ENCODE measurements at places on chromosomes 5 and 9.

- DNase-seq: no peak
Observed at GRCh38 chr9:70485273-70485858, 70.9 kb upstream of the KLF9 start.

GRCh38 chr5:172453206-172453985 lies 929 bp downstream of the SH3PXD2B start:
- no peak for DNase-seq

- no peak for DNase-seq
Observed at GRCh38 chr9:69471433-69471832, 146.4 kb downstream of the ENTREP1 start.

DNA sequence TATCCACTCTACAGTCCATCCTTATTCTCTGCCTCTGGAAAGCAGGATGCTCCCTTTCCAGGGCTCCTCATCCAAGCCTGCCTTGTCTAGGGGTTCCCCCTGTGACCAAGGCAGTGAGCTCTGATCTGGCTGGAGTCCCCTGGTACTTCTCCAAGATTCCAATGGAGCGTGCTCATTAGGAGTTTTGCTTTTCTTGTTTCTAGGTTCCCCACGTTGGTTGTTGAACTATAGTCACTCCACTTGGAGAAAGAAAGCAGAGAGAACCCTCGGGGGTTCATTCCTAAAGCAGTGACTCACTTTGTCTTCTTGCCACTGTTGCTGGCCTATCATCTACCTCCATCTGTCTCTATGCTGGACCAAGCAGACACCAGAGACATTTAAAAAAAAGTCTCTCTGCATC lies 192.6 kb downstream of the TLE4 start:
- no peak for DNase-seq

- DNase-seq: no peak
Observed at GRCh38 chr5:81420039-81420667, 26.2 kb upstream of the ACOT12 start.

DNA sequence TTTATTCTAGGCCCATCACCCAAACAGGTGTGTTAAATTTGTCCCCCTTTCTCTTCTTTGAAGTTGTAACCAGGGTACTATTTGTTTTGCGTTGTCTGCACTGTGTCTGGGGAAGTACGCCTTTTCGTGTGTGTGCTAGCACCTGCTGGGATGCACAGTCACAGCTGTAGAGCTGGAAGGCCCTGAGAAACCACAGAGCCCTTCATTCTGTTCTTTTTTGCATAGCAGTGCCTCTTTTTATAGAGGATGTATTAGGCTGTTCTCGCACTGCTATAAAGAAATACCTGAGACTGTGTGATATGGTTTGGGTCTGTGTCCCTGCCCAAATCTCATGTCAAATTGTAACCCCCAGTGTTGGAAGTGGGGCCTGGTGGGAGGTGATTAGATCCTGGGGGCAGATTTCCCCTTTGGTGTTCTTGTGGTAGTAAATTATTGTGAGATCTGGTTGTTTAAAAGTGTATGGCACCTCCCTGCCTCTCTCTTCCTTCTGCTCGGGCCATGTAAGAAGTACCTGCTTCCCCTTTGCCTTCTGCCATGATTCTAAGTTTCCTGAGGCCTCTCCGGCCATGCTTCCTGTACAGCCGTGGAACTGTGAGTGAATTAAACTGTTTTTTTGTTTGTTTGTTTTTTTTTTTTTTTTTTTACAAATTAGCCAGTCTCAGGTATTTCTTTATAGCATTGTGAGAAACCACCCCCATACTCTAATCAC lies 14.0 kb downstream of the SEC61B start:
- no peak for DNase-seq

GRCh38 chr9:28197653-28198052 lies 624.4 kb upstream of the C9orf72 start:
- no peak for DNase-seq

GRCh38 chr5:102049517-102049916 lies 246.6 kb downstream of the SLCO4C1 start:
- DNase-seq: no peak
